ENCODE measurements at places on chromosomes 1 and 21.

DNA sequence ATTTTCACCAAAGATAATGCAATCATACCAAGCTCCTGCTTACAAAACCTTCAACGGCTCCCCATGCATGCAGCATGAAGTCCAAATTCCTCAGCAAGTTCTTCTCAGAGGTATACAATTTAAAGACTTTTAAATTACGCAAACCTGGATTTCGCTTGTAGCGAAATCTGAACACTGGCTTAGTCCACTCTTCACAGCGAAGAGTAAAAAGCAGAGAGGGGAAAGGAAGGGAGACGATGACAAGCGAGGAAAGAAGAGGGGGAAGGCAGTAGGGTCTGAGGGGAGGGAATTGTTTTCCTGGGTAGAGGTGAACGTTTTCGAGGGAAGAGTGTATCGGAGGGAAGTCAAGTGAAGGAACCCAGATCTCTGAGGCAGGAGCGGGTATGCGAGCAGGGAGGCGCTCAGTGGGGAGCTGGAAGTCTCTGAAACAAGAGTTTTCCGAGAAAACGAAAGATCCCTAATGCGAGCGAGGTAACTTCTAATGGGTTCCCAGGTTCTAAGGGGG, 790 bp downstream of the TESK2 start:
- DNase-seq, result no peak

DNA sequence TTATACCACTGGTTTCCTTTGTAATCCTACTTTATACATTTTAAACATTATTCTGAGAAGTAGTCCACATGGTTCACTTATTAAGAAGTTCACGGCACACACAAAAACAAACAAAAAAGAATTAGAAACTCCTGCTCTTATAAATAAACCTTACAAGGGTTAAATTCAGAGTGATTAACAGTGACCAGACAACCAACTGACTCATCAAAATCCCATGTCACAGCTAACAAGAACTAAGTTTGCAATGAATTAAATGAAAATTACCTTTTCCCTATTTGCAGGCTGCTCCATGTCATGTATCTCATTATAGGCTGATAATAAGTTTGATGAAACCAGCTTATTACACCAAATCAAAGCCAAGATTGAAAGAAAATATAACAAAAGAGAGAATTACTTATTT, 77.5 kb downstream of the PUM1 start:
- DNase-seq, result no peak

- no peak for DNase-seq
Measured at GRCh38 chr1:198290089-198290683, 133.4 kb downstream of the NEK7 start.

DNA sequence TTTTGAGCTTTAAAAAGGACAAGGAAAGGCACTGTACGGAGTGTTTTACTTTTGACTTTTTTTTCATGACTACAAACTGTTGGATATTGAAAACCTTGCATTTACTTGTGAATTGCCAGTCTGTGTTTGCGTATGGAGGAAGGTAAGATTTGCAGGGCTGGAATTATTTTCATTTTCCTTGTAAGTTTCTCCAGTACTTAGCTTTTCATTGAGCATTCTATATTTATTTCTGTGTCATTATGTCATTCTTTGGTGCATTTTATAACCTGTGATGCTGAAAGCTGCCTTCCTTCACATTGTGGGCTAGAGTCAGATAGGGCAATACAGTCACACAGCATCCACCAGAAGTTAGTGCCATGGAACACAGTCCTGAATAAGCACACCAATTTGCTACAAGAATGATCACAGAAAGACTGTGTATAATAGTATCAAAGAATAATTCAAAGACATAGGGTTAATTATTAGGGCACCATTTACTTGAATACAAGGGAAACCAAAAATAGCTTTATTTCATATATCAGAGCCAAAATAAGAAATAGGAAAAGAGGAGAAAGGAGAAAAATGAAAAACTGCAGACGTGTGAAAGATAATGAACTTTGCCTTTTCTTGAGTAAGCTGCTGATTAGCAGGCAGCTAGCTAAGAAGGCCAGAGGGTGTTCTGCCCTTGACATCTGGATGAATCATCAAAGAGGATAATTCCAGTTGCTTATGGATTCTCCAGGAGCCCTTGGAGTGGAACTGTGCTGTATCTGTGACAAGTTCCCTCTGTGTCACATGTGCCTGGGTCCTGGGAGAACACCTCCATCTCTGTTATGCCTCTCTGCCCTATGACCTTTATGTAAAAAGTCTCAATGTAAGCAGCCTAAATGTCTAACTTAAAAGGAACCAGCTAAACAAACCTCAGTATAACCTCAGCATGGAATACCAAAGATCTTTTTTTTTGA, 8.0 kb upstream of the FAM20B start:
- DNase-seq, result no peak

DNA sequence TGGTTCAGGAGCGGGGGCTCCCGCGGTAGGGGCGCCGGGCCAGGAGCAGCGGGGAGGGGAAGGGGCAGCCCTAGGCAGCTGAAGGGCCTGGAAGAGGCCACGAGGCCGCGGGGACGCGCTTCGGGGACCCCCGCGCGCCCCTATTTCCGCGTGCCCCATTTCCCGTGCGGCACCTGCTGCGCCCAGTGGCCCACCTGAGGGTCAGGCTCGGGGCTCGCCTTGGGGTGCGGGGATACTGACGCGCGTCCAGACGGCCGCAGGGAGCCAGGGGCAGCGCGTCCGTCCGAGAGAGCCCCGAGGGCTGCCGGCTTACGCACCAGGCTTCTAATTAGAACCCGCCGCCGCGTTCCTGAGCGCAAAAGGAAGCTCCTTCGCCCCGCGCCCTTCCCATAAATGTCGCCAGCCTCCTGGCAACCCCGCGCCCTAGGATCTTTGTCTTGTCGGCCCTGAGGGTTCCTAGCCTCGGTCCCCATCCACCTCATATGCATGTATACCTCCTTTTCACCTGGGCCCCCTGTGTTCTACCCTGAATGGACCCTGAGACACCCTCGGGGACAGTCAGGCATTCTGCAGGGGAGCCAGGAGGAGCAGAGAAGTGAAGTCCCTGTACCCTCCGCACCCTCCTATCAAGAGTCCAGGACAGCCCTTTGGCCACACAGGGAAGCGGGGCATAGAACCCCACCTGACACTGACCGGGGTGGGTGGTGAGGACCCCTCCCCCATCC, 1.8 kb downstream of the WNT3A start:
- DNase-seq, result no peak

- no peak for DNase-seq
Measured at GRCh38 chr1:239315631-239316217, 70.6 kb upstream of the CHRM3 start.

DNA sequence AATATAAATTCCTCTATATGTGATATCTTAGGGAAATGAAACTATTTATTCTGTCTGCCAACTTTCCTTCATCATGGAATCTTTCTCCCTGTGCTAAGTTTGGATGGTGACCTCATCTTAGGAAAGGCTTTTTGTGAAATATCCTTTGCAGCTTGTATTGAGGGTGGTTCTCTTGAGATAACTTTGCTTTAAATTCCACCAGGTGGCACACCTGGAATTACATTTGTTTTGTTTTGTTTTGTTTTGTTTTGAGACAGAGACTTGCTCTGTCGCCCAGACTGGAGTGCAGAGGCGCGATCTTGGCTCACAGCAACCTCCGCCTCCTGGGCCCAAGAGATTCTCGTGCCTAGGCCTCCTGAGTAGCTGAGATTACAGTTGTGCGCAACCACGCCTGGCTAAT, 7.6 kb upstream of the CD1A start:
- DNase-seq, result no peak

- DNase-seq, result no peak
Measured at GRCh38 chr1:55225228-55225627, 10.1 kb upstream of the USP24 start.

- DNase-seq, result no peak
Measured at GRCh38 chr1:42822800-42823392, 5.7 kb upstream of the SVBP start.

- DNase-seq, result peak; percentile 6
Measured at GRCh38 chr1:236282425-236282716, 613 bp upstream of the ERO1B start.

DNA sequence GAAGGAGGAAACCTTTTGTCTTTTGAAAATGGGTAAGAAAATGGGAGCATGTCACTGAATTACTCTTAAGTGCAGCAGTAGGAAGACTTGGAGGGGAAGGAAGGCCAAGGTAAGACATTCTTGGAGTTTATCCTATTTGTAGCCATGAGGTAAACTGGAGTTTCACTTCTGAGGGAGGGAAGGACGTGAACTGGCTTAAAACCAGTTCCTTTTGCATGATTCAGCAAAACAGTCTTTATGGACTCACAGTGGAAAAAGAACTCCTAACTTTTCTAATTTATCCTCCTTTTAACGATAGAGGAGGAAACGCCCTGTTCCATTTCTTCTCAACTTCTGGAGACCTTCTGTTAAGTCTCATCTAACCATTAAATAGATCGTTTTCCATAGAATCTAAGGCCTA, 2.5 kb downstream of the PRDX6 start:
- DNase-seq, result no peak

DNA sequence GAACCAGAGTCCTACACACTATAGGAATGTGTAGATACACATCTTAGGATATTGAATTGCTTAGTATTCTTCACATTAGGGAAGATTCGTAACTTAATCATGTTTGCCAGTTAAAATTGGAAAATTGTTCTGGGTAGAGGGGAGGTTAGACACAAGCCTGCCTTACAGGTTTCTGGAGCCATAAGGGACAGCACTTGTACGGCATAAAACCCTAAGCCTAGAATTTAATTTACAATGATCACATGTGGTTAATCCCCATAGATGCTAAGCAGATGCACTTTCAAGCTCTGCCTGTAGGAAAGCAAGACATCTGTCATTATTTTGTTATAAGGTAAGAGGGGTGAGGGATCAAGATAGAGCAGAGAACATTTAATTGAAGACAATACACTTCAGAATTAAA, 820.7 kb downstream of the NCAM2 start:
- no peak for DNase-seq

DNA sequence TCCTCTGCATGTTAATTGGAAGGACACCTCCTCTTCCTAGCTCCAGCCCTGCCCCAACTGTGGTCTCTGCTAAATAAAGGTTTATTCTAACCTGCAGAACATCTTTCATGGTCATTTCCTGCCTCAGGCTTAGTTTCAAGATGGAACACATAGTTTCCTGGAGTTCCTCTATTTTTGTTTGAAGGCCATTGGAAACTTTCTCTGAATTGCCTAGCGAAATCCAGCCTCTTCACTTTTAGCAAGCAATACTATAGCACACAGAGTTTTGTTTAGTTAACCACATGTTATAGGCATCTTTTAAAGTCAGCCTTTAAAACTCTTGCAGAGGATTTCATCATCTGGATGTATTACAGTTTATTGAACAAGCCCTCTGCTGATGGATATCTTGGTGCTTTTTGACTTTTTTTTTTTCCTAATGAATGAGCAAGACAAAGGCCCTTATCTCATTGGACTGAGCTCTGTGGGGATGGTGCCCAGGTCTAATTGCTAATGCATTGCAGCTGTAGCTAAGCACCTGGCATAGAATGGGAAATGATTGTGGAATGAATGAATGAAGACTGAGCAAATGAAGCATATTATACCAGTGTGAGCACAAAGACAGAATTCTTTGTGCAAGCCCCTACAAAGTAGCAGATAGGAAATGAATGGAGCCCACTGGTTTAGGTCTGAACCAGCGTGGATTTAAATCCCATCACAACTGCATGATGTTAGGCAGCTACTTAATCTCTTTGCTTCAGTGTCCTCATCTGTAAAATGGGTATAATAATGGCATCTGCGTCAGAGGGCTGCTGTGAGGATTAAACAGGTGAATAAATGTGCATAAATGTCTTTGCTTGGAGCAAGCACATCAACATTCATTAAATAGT, 641 bp upstream of the CFAP107 start:
- DNase-seq, result no peak

DNA sequence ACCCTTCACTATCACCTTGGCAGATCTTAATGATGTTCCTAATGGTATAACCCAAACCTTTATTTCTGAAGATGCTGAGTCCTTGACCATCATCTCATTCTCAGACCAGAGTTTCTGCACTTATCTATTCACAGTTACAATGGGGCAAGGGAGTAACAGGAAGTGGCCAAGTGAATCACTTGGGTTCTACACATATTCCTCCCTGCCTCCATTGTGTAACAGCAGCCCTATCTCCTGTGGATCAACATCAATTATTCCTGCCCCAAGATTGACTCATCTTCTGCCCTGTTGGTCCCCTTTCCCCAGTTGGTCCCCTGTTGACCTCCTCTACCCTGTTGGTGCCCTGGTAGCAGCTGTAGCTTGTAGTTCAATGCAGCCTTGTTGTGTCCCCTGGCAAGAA, 10.3 kb upstream of the S100A7 start:
- DNase-seq, result no peak

- DNase-seq, result no peak
Measured at GRCh38 chr1:89274411-89274857, 1.8 kb upstream of the GBP5 start.

DNA sequence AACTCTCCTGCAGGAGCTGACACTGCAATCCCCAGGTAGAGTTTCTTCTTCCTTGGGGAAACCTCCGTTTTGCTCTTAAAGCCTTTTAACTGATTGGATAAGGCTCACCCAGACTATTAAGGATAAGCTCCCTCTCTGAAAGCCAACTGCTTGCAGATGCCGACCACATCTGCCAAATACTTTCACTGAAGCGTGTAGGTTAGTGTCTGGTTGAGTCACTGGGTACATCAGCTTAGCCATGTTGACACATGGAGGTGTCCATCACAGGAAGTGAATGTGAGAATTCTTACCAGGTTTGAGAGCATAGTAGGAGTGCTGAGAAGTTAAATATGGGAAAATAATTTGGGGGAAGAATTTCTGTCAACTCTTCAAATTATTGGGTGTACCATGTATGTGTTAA, 202.0 kb downstream of the AJAP1 start:
- no peak for DNase-seq

- DNase-seq, result no peak
Measured at GRCh38 chr1:6890686-6891085, 105.4 kb downstream of the CAMTA1 start.

GRCh38 chr1:51343624-51344023, 13.3 kb upstream of the TTC39A start:
- DNase-seq, result no peak

- no peak for DNase-seq
Measured at GRCh38 chr1:245434280-245434679, 279.5 kb downstream of the KIF26B start.

GRCh38 chr1:32494196-32494595, 29.3 kb downstream of the ZBTB8B start:
- no peak for DNase-seq

DNA sequence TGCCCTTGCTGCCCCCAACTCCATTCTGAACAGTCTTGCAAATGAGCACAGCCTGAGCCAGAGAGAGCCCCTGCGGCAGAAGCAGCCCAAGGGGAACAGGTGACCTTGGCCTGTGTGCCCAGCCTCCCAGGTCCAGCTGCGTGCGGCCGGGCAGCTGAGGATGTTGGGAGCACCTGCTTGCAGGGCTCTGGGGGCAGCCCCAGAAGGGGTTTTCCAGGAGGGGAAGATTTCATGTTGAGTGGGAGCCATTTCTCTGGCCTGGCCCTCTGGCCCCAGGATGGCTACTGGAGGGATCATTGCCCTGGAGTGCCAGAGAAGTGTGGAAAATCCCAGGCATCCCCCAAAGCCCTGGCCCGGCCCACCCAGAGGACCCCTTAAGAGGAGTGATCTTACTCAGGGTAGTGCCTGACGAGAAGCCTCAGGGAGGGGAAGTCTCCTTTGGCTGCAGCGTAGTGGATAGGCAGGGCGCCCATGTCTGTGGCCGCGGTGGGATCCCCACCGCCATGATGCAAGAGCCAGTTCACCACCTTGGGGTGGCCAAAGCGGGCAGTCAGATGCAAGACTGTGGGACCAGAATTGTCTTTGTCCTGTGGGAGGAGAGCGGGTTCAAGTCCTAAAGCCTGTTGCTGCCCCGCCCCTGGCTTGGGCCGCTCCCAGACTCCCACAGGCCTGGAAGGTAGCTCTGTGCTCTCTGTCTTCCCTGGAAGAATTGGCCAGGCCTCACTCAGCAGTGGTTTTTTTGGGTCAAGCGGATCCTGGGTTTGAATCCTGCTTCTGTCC, 20.6 kb upstream of the RNU1-4 start:
- no peak for DNase-seq
